ENCODE measurements at places on chromosomes 6 and 20.

GRCh38 chr6:153123801-153124200 lies 7.3 kb downstream of the RGS17 start:
- DNase-seq = no peak
- peaks cover 55% of the 10 kb centered on the region for H3K27me3 ChIP-seq
- H3K27ac ChIP-seq = no peak overlapping the region
- no peak overlapping the region for H3K4me3 ChIP-seq
- no peaks in the 10 kb centered on the region for H3K4me1 ChIP-seq

- H3K27ac ChIP-seq = no peak overlapping the region
Observed at GRCh38 chr6:157542414-157543160, 161.6 kb downstream of the ZDHHC14 start.

DNA sequence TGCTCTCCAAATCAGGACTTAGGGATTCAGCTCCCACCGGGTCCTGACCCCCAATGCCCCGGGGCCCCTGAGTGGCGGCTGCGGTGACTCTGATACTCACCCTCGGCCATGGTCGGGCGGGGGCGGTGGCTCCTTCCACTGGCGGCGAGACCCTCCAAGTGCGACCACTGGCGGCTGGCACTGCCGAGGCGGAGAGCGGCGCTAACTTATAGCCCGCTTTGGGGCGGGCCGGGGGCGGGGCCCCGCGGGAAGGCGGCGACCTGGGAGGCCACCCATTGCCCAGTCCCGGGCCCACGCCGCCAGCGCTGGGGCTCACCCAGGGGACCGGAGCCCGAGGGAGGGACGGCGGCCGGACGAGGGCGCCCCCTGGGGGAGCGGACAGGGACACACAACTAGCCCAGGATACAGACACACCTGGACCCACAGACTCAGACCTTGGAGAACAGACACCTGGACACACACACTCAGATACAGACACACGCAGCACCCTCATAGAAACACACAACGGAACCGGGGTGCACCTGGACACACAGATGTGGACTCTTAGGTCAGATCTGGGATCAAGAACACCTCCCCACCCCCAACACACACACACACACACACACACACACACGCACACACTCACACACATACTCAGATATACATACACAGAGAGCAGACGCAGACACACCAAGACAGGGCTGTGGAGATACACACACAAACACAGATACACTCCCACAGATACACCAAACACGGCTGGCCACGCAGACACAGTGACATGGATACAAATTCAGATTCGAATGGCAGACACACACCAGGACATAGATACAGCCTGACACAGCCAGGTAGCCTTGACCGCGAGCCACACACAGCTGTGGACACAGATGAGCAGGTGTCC lies at the start of gene TGM2:
Gene TGM2 (minus strand): TSS at position 182 of the 877 bp plus-strand sequence. CDS start 72 bp downstream, at position 110.
- no peaks in the 10 kb centered on the region for H3K27me3 ChIP-seq
- H3K4me3 ChIP-seq = peak within 1 kb of the TSS; percentile 35
- DNase-seq = peak; percentile 62
- no peak within 1 kb of the TSS for H3K27ac ChIP-seq

- no peak overlapping the region for H3K27ac ChIP-seq
- H3K27me3 ChIP-seq = no peaks in the 10 kb centered on the region
- no peak overlapping the region for H3K4me3 ChIP-seq
- no peaks in the 10 kb centered on the region for H3K36me3 ChIP-seq
Observed at GRCh38 chr6:167685654-167686053, 141.1 kb upstream of the AFDN start.

GRCh38 chr6:111184827-111185532 lies 97.7 kb downstream of the SLC16A10 start:
- DNase-seq = no peak
- no peaks in the 10 kb centered on the region for H3K27me3 ChIP-seq
- H3K4me3 ChIP-seq = no peak overlapping the region
- H3K27ac ChIP-seq = no peak overlapping the region
- H3K4me1 ChIP-seq = no peaks in the 10 kb centered on the region
- H3K36me3 ChIP-seq = no peaks in the 10 kb centered on the region

DNA sequence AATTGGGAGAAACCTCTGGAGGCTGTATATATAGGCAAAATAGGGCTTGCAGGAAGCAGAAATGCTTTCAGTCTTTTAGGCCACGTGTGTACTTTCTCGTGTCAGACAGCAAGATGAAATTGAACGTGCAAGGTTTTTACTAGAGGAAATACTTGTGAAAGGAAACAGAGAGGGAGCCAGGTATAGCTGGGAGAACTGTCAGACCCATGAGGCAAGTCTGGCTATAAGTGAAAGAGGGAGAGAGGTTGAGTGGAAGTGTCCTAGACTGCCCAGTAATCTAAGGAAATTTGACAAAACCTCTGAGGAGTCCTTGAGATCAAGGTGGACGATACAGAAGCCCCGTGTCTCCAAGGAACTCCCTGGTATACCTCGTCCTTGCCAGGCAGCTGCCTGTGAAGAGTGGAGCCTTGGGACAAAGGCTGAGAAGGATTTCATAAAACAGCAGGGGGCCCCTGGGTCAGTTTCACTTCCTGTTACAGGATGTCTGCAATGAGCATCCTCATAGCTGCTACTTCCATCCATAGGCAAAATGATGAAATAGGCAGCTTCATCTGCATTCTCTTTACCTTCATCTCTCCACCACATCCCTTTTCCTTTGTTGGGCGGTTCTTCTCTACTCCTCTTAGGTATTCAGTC lies 114.4 kb upstream of the MAP3K7 start:
- DNase-seq = peak; percentile 57
- H3K4me3 ChIP-seq = no peak overlapping the region
- H3K27me3 ChIP-seq = peaks cover 48% of the 10 kb centered on the region
- no peak overlapping the region for H3K27ac ChIP-seq
- no peaks in the 10 kb centered on the region for H3K4me1 ChIP-seq

DNA sequence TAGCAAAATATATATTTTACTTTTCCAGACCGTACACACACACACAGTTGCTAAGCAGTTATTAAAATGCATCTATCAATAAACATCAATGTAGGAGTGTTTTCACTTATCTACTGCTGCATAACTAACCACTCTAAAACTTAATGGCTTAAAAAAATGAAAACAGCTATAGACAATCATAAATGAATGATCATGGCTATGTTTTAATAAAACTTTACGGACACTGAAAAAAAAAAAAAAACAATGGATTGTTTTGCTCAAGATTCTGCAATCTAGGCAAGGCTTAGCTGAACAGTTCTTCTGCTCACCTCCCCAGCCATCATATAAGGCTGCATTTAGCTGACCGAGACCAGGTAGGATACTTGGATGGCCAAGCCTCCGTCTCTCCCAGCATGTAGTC lies 125.4 kb upstream of the CCDC28A start:
- no peak overlapping the region for H3K4me3 ChIP-seq
- DNase-seq = no peak
- H3K27me3 ChIP-seq = no peaks in the 10 kb centered on the region
- peaks cover 18% of the 10 kb centered on the region for H3K4me1 ChIP-seq

All from A673 (cell line).